Activated naive CD8-positive, alpha-beta T cell treated with anti-CD3 and anti-CD28 coated beads, Interleukin-2, amount 50 U/mL, for 24 hours (primary cell): ENCODE measurements at places on chromosomes 12 and 14.

DNA sequence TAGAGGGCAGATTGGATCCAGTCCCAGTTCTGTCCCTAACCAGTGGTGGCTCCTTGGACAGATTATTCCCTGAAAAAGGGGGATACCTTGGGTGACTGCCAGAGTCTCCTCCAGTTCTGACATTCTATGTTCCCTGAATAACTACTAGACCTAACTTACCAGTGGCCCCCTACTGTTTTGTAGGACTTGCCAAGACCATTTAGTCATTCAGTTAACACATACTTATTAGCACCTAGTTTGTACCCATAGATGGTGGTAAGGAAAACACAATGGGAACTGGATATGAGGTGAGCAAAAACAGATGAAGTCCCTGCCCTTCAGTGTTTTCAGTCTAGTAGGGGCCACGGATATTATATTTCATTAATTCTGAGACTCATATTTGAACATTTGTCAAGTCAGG lies 3.5 kb downstream of the PRPF40B start:
- DNase-seq: no peak

DNA sequence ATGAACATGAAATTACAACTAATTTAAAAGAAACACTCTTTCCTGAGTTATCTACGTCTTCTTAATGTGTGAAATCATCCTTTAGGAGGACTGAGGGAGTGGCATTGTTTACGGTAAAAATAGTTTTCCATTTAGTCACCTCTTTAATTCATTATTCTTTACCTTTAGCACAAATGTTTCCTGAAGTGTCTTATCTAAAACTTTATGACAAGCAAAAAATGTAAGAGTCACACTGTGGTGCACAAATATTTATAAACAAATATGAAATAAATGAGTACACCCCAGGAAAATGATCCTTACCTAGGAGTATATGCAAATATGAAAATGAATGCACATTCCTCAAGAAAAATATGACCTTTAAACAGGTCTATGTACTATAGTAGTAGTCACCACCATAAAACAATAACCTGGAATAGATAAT lies 104.6 kb downstream of the PTPRR start:
- DNase-seq: no peak

GRCh38 chr12:3077572-3078081 lies 448 bp downstream of the TSPAN9 start:
- DNase-seq: no peak

DNA sequence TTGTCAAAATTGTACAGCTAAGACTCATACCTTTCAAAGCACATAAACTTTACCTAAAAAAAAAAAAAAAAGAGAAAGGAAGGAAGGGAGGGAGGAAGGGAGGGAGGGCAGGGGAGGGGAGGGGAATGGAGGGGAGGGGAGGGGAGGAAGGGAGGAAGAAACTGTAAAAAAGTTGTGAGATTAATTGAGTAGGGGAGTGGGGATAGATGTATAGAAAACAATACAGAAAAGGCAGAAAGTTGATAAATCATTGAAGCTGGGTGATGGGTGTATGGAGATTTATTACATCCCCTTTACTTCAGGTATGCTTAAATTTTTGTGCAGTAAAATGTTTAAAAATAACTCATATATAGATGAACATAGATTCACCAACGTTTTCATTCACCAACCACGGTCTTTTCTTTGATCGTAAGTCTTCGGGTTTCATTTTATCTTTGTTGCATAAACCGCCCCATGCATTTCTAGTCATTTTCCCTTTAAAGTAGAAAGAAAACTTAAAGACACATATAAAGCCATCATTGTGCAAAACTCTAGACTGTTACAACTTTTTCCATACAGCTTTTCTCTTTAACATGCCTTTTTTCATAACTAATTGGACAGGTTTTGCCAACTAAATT lies 191.2 kb upstream of the KRR1 start:
- DNase-seq: no peak

GRCh38 chr12:48758737-48759136 lies 30.2 kb downstream of the ADCY6 start:
- no peak for DNase-seq
